ENCODE measurements at places on chromosomes 6 and 20.

DNA sequence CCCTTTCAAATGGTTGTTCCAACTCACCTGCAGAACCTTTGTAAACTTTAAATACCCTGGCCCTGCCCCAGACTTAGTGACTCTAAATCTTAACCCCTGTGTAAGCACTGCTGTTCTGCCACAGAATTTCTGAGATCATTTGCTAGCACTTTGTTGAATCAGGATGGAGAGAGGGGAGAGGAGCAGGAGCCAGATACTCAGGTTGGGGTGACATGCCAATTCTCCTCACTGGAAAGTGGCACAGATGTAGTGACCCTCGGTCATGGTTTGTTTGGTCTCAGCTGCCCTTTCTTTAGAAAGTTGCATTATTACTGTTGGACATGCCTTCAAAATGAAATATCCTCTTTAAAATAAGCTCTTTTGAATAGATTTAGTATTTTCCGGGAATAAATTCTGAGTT lies 168.0 kb downstream of the ZFAND3 start:
- no peak for DNase-seq

DNA sequence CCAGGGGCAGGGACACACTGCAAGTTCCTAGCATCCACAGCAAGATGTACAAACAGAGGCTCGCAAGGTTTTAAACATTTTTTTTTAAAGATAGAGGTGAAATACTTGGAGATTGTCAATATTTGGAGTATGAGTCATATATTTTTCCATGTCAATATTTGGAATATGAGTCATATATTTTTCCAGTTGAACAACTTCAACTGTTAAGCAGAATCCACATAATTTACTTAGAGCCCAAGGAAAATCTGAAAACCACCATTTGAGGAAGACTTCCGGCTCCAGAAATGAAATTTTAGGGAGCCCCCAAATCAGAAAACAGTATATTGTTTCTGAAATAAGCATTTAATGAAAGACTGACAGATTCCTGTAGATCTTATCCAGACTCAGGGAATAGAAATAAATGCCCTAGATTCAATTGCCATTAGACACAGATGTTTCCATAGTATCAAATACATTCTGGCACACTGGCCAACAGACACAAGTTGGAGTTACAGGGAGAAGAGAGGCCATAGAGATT lies 51.6 kb upstream of the FAM184A start:
- DNase-seq = no peak

- DNase-seq = no peak
These were observed 561.3 kb upstream of the JAG1 start for GRCh38 chr20:11235058-11235457.

- DNase-seq = no peak
These were observed 3.4 kb downstream of the APMAP start for GRCh38 chr20:24989162-24989561.

- DNase-seq = no peak
These were observed 43.9 kb upstream of the B4GALT5 start for GRCh38 chr20:49757597-49757996.

GRCh38 chr6:82976179-82976578 lies 89.5 kb downstream of the UBE3D start:
- no peak for DNase-seq

GRCh38 chr6:105982761-105983540 lies 103.2 kb upstream of the PRDM1 start:
- no peak for DNase-seq

DNA sequence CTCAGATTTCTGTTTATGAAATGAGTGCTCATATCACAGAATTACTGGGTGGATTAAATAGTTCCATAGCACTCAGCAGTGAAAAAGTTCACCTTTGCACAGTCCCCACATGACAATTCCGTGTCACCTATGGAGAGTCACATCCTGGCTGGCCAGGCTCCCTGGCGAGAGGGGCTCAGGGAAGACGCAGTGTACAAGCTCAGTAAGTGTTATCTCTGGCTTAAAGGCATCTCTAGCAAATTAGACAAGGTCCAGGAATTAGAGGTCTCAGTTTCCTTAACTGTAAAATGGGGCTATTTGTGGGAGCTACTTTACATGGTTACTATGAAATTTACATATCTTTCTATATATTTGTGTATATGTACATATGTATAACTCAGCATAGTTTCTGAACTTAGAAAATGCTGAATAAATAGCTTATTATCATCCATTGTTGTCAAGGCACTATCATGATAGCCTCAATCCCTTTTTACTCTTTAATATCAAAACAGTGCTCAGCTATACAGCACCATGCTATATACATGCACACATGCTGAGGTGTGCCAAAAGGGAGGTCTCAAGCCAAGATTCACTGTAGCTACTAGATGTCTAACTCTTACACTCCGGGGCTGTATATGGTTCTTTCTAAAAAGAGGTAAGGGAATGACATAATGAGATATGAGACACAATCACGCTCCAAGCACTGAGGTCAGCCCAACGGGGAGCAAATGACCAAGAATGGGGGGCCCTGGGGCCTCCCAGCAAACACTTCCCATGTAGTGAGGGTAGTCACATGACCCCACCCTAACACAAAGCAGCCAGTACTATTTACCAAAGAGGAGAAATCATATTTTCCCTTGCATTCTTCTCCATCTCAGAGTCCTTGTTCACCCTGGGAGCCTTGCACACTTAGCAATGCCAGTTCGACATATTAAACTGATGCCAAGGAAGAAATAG lies 59.4 kb downstream of the SLC22A23 start:
- no peak for DNase-seq

- DNase-seq = no peak
These were observed 153.4 kb downstream of the DTNBP1 start for GRCh38 chr6:15509335-15509933.

DNA sequence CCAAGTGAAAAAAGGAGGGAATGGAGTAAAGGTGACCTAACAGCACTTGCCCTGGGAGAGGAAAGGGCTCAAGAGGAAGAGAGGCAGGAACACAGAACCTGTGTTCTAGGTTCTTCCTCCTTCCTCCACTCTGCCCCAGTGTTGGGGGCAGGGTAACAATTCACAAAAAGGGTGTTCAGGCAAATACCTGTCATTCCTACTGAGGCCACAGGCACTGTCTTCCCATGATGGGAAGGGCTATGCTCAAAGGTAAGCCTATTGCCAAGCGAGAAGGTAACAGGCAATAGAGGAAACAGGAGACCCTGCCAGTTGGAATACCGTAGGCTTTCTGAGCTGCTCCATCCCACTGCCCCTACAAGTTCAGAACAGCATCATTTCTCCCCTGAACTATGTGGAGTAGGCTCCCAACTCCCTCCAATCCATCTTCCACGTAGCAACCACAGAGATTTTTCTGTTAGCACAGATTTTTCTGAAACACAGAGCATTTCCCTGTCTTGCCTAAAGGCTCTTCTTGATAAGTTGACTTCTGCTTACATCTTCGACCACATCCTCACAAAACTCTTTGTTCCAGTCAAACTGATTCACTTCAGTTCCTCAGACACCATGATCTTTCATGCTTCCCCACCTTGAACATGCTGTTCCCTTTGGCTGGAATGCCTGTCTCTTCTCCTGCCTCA lies 2.7 kb downstream of the AGPAT1 start:
- DNase-seq = no peak

DNA sequence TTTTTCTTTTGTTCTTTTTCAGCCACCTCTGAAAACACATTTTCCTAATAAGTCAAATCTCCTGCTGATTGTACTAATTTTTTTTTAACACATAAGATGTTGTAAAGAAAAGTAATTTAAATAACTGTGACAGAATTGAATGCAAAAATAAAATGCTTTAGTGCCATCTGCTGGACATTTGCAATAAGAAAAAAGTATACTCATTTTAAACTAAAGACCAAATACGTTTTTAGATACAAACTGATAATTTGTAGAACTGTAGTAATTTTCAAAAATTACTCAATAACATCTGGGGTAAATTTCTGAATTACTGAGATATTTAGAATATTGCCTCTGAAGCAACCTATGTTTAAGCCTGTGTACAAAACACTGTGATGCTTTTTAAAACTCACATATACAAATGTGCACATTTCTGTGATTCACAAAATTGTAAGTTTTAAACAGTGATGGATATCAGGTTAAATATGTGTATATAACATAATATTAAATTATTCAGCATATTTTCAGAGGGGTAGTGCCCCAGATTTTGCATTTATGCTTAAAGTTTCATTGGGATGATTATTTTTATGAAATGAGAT lies 198.7 kb downstream of the RIMS1 start:
- no peak for DNase-seq

DNA sequence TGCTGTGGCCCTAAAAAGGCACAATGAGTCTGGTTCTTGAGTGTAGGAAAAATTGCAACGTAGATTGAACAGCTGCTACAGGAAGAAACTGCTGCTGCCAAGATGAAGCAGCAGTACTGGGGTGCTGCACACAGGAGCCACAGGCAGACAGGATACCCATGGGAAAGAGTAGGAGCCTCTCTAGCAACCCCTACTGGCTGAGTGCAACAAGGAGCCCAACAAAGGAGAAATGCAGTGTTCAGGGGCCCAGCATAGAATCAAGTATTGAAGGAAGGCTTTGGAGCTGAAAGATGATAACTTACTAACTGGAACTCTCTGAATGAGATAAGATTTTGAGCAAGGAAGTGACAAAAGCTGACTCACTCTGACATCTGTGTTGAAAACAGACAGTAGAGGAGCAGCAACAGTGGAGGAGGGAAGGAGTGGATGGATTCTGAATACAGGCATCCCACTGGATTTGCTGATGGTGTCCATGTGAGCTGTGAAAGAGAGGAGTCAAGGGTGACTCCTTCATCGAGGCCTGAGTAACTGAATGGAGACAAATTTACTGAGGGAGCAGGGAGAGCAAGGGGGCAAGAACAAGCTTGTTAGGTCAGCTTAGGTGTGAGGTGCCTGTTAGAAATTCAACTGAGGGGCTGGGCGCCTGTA lies 534.7 kb upstream of the JARID2 start:
- peak; percentile 42 for DNase-seq

- DNase-seq = no peak
These were observed 153.5 kb upstream of the STMND1 start for GRCh38 chr6:16948396-16948795.

DNA sequence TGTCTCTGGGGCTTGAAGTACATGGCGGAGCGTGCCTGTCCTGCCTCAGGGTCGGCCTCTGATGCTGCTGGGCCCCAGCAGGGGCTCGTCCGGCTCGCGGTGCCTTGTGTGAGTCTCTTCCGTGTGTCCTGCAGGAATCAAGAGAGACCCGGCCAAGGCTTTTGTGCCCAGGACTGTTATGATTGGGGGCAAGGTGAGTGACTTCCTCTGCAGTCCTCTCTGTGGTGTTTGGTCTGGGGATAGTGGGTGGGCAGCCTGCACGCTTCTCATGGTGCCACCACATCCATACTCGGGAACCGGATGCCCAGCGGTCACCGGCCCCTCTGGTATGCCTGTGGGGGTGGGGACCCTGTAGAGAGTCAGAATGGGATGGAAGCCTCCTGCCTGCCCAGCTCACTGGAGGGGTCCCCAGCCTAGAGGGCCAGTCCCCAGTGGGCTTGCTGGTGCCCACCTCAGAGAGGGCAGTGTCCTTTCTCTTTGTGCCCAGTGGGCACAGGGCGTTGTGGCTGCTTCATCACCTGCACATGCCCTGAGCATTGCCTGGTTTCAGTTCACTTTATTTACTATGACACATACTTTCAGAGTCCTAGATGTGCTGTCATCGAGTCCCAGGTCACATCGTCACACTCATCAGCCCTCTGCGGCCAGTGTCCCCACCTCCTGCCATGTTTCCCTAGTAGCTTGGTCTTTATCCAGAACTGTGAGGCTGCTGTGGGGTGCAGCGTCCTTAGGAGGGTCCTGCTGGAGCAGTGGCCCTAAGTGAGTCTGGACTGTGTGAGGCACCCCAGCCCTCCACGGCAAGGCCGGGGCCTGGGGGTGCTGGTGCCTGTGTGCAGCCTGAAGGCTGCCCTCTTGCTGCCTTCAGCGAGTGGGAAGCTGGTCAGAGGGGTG lies 40.7 kb downstream of the PYGB start:
- no peak for DNase-seq

- peak; percentile 1 for DNase-seq
These were observed 147.0 kb downstream of the MTFR2 start for GRCh38 chr6:136102991-136103688.

DNA sequence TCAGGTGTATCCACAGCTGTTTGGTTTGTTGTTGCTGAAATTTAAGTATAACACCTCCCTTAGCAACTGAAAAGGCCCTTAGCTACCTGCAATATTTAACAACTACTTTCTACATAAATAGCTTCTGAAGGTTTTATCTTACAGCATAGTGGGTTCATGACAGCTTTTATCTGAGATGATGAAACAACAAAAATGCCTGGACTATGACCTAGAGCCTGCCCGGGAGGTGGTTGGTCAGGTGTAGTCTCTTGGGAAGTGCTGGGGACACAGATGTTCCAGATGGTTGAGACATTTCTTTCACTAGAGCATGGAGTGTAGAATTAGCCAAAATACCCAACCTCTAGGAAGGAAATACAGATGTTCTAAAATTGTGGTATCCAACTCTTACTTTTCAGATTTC lies 705.4 kb downstream of the MAFB start:
- DNase-seq = no peak

- DNase-seq = no peak
These were observed 123.2 kb upstream of the TMEM170B start for GRCh38 chr6:11414176-11414963.

DNA sequence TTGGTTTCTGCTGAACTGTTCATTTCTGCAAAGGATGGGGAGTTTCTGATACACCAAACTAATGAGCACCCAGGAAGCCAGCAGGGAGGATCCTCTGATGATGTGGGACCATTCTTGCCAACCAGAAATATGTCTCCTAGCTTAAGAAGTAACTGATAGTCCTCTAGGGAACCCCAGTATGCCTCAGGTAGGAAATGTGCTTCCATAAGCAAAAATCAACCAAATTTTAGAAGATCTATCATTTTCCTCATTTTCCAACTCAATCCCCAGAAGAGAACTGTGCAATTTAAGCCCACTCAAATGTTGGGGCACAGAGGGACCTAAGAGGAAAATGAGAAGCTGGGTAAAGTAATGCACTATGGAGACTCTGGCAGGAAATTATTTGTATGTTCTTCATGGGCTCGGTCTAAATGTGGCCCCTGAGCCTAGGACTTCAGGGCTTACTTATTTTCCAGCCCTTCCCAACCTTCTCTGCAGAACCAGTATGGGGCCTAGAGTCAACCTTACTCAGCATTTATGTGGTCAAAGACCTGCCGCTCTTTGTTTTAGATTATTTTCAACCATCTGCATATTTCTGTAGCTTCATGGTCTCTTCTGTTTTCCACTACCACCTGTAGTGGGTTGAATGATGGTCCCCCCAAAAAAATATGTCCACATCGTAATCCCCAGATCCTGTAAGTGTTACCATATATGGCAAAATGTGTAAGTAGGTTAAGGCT lies 359.8 kb upstream of the CDH4 start:
- DNase-seq = no peak

GRCh38 chr6:90650041-90650940 lies 63.4 kb upstream of the MAP3K7 start:
- DNase-seq = no peak

GRCh38 chr6:43506667-43507471 lies 3.3 kb downstream of the LRRC73 start:
- peak; percentile 73 for DNase-seq

DNA sequence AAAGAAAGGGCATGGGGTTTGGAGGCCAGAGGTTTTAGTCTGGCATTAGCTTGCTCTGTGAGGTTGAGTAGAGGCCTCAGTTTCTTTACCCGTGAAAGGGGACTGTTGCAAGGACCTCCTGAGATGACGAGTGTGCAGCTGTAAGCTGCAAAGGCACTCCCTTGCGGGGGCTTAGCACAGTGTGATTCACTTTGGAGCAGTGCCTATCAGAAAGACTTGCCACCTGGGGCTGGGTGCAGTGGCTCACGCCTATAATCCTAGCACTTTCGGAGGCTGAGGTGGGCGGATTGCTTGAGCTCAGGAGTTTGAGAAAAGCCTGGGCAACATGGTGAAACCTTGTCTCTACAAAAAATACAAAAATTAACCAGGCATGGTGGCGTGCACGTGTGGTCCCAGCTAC lies 7.5 kb upstream of the BAK1 start:
- DNase-seq = no peak

- DNase-seq = no peak
These were observed 39.5 kb downstream of the PPP1R16B start for GRCh38 chr20:38844963-38845362.

All from NCI-H2081 (cell line).